ENCODE measurements at places on chromosomes 11 and 22.

- DNase-seq = no peak
Observed at GRCh38 chr11:124844664-124845079, 20.6 kb upstream of the ROBO3 start.

- no peak for DNase-seq
Observed at GRCh38 chr22:47586038-47586437, 823.6 kb downstream of the TBC1D22A start.

DNA sequence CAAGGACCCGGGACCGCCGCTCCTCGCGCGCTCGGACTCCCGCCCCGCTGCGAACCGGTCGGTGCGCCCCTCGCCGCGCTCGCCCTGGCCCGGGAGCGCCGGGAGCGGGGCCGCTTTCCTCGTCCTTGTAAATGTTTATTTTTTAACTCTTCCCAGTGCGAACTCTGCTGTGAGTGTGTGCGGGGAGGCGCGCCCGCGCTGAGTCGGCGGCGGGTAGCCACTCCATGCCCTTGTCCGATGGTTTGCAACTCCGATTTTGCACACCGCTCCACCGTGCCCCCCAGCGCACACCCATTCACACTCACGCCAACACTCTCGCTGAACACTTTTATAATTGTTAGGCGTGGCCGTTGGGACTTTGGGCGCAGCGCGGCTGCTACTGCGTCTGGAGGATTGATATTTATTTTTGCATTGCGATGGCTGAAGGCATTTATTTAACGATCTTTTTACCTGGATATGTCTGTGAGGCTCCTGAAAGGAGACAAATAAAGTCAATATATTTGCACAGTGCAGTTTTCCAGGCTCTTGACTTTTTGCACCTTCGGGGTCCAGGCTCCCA, 1.0 kb downstream of the C11orf96 start:
- DNase-seq = no peak

DNA sequence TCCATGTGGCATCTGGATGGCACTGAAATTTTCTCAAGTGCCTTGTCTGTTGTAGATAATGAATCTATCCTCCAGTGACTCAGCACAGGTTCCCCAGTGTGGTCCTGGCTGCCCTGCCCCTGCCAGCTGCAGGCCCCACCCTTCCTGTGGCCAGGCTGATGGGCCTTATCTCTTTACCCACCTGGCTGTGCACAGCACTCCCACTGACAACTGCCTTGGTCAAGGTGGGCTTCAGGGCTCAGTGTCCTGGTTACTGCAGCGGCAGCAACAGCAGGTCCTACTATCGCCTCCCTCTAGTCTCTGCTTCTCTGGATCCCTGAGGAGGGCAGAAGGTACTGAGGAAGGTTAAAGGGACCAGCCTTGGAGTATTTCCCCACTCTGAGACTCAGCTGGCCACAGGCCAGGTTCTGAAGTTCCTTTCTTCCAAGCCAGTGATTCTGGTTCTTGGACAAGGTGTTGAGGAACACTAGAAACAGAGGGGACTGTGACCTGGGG, 3.1 kb downstream of the HMBS start:
- no peak for DNase-seq

- DNase-seq = no peak
Observed at GRCh38 chr22:38959590-38959989, 2.2 kb downstream of the APOBEC3A start.

DNA sequence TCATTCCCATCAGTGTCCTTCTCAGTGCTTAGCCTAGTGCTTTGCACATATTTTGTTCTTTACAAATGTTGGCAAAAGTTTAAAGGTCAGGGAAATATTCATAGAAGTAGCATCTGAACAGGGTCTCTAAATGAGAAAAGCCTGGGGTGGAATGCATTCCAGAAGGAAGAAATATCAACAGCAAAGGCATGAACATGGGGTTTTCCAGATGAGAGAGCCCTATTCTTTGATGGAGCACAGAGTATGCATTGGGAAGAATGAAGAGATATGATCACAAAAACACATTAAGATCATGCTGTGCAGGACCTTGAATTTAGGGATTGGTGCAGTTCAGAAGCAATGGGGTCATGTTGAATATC, 140.2 kb downstream of the SNX19 start:
- no peak for DNase-seq

DNA sequence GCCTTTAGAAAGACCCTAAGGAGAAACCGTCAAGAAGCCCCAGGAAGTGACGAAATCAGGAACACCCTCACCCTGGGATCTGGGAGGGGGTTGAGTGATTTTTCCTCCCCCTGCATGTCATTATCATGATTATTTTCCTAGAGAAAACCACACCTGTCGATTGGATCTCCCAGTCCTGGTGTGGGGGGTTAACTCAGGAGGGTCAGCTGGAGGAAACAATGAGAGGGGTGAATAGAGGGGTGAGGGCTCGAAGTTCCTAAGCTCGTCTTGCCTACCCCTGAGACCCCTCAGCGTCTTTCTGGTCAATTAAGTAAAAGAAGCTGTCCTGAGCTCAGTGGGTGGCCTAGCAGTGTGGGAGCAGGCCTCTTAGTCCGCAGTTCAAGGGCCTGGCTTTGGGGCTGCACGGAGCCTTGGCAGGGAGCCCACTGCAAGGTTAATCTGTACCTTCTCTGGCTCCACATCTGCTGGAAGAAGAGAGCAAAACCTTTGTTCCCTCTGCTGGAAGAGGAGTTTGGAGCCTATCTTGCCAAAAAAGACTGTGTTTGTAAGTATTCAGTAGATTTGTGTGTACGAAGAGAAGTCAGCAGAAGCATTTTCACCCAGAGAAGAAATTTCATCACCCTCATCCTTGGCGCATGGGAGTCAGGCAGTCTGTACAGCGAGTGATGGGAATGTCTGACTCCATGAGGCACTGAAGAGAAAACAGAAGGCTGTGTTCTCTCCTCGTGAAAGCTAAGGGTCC, 34.2 kb upstream of the FTH1 start:
- DNase-seq = no peak

- no peak for DNase-seq
Observed at GRCh38 chr11:81004576-81004975, 1563.7 kb upstream of the TENM4 start.

DNA sequence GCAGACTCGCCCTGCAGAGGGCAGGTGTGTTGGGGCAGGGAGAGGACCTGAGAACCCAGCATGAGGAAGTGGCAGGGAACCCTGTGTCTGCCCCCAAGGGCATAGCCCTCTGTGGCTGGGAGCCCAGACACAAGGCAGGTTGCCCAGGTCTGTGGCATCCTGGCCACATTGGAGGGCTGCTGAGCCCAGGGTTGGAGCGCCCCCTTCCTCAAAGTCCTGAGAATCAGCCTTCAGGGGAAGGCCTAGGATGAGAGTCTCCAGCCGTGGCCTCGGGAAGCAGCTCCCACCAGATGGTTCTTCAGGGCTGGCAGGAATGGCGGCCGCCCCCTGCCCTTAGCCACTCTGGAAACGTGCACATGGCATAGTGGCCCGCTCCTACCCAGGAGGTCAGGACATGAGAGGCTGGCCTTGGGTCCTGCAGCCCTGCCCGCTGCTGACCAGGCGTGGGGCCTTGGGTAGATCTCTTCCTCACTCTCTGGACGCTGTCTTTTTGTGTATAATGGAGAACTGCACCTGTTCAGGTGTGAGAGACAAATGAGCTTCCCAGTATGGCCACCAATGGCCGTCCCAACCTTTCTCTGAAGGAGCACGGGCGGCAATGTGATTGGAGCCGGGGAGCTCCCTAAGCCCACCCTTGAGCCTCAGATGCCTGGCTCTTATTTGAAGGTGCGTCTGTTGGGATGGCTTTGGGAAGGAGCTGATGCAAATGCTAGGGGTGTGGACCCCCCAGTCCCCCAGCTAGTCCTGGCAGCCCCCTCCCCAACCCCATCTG, 4.6 kb upstream of the CDC42BPG start:
- DNase-seq = no peak

DNA sequence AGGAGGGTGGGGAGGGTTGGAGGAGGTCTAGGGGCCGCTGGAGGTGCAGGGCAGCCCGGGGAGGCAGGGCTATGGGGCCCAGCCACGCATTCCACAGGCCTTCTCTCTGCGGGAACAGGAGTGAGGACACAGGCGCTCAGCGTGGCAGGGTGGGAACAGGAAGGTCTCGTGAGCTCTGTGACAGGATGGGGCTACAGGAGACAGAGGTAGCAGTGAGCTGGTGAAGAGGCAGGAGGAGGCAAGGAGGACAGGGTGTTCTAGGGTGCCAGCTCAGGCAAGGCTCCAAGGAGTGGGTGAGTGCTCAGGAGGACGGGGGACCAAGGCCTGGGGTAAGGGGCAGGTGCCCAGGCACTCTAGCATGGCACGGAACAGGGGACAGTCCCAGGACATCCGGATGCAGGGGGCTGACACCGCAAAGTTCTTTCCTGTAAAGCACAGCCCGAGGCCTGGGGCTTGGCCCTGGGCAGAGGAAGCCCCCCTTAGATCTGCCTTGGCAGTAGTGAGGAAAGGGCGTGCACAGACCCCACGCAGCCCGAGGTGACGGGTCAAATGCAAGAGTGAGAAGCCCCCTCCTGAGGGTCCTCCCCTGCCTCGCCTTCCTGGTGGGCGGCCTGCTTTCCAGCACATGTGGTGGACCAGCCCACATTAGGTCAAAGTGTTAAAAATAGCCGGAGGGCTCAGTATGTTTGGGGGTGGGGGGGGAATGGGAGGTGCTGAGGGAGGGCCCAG, 4.7 kb upstream of the NEAT1 start:
- no peak for DNase-seq

DNA sequence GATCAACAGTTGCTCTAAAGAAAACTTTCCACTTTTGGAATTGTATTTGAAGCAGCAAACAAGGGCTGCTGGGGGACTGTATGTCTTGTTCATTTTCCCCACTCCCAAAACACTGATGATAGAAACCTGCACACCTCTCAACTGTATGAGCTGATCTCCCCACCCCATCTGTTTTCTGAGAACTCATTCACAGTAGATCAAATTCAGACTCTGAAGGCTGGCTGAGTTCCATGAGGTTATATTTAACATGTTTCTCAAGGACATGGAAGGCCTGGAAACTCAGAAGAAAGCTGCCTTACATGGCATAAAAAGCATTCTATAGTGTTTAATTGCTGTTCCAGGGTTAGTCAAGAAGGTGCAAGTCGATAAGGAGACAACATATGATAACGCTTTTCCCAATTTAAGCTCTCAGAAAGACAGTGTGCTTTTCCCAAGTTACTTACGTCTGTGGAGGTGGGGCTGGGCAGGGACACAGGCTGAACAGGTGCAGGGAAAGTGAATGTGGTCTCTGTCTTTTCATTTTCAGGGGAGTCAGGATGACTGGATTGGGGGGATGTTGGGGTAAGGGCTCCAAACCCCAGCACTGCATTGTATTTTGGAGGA, 23.0 kb downstream of the LARGE2 start:
- no peak for DNase-seq

GRCh38 chr22:36027935-36028645, 534 bp downstream of the RBFOX2 start:
- DNase-seq = no peak

- DNase-seq = peak; percentile 58
Observed at GRCh38 chr11:17405232-17406005, 17.0 kb upstream of the KCNJ11 start.

DNA sequence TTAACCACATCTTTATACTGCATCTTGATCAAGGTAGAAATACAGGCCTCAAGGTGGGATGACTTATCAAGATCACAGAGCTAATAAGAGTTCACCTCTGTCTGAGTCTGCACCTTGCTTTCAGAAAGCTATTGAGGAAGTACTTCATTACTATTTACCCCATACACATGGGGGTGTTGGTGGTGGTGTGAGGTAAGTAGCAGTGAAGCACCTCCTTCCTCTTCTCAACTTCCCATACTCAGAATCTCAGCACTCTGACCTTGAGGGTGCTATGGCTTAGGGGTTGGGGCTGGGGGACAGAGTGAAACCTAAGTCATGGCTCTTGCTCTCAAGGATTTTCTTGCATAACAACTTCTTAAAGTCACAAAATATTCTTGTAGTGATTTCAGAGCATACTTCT, 56.9 kb downstream of the ME3 start:
- DNase-seq = no peak

DNA sequence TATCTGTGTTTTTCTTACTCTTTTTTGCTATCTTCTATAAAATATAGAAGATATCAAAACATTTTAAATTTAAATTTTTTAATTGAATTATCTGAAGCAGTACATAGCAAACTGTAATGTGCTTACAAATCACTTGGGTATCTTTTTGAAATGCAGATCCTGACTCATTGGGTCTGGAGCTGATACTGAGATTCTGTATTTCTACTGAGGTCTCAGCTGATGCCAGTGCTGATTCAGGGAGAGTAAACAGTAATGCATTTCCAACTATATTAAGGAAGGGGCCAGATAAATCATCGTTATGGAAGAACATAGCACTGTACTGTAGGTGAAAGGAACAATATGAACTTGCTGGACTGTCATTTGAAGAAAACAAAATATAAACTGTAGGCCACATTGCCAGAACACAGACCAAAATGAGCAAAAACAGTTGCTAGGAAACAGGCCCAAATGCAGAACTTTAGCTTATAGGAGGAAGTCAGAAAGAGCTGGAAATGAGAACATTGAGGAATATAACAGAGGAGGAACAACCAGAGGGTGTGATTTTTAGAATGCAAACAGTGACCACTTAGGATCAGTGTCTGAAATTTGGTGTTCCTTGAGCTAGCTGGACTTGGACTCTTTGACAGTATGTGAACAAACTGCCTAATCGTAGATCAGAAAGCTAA, 3.3 kb downstream of the ARL14EP start:
- DNase-seq = no peak

- no peak for DNase-seq
Observed at GRCh38 chr22:48885919-48886305, 941.8 kb downstream of the BRD1 start.

DNA sequence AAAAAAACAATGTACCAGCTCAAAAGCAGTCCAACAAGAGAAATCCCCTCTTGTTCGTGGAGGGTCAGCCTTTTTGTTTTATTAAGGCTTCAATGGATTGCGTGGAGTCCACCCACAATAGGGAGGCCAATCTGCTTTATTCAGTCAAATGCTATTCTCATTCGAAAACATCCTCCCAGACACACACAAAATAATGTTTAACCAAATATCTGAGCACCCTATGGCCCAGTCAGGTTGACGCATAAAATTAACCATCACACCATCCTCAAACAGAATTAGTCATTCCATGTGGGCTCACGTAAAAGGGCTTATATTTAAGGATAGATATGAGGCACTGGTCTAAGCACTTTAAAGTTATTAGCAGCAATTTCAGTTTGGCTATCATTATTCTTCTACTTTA, 58.9 kb upstream of the DEUP1 start:
- no peak for DNase-seq

GRCh38 chr11:111540114-111540936, at the start of gene LAYN:
Gene LAYN (plus strand): TSS chr11:111540720. CDS start chr11:111540844, 124 bp downstream.
- DNase-seq = peak; percentile 65

- DNase-seq = no peak
Observed at GRCh38 chr11:17763703-17764102, 29.1 kb downstream of the KCNC1 start.
